Anterior cingulate cortex (tissue), 58 donors: ENCODE measurements at places on chromosomes 3 and 15.

DNA sequence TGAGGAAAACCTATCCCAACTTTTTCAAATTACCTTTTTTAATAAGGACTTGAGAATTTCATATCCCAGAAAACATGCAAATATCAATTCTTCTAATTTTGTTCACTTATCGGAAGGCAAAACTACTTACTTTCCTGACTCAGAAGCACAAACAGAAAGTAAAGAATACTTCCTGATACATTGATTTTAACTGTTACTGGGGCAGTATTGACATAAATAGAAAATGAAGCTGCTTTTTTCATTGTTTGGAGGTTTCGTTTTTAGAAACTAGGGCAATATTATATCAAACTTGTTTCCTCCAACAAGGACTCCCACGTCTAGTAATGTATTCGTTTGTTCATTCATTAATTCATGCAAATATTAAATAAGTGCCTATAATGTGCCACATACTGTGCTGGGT lies 19.1 kb downstream of the PAQR9 start:
- DNase-seq: no peak

GRCh38 chr3:112508860-112509259 lies 9.6 kb upstream of the BTLA start:
- no peak for DNase-seq

GRCh38 chr3:11641316-11641682 lies 2.4 kb downstream of the VGLL4 start:
- DNase-seq: no peak

DNA sequence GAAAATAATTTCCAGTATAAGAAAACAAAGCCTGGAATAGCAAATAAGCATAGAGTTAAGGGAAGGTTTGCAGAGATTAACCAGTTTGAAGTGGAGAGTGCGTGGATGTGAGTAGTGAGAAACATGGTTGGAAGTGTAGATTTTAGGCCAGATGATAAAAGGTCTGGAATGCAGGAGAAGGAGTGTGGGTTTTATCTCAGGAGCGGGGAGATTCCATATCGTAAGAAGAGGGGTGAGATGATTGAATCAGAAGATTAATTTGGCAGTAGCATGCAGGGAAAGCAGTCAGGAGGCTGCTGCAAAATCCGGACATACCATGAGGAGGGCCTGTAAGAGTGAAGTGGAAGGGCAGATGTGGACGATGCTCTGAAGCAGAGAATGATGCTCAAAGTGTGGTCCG lies 13.7 kb downstream of the PPARG start:
- DNase-seq: no peak

DNA sequence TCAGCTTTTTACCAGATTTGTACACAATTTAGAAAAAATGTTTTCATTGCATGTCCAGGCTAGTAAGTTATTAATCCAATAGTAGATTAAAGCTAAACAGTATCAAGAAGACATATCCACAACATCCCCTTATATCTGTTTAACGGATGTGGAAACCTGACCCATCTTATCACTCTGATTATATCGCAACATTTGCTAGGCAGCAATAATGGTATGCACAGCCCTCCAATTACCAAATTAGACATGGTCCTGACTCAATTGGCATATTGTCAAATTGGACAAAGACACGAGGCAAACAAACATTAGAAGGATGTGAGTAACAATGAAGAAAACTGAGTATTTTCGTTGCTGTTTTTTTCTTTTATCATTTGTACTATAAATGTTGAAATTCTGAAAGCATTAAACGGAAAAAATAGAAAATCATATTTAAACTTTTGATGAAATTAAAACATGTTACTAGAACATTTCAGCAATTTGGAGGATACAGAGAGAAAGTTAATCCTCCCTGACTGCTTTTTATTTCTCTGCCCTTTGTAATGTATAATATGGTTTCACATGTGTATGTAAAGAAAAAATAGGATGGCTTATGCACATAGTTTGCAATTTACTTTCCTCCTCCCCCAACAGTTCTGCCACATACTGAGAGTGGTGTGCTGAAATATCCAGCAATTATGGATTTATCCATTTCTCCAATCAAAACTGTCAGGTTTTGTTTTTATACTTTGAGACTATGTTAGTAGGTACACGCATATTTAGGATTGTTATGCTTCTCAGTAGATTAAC lies 633.7 kb downstream of the ZIC1 start:
- no peak for DNase-seq

GRCh38 chr3:169192643-169193042 lies 470.9 kb downstream of the MECOM start:
- no peak for DNase-seq

DNA sequence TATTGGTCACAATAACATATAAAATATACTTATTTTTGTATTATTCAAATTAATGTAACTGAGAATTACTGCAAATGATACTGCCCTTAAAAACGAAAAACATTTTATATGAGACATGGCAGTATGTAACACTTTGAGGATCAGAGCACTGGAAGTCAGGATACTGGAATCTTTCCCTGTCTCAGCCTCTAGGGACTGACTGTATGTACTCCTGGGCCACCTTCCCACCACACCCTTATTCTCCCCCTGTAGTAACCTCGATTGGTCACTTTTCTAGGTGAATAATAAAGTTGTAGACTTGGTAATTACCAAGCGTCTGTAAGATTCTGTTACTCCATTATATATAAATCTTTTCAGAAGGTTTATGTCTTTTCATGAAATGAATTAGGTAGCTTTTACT lies 43.0 kb downstream of the LRRC49 start:
- DNase-seq: no peak

DNA sequence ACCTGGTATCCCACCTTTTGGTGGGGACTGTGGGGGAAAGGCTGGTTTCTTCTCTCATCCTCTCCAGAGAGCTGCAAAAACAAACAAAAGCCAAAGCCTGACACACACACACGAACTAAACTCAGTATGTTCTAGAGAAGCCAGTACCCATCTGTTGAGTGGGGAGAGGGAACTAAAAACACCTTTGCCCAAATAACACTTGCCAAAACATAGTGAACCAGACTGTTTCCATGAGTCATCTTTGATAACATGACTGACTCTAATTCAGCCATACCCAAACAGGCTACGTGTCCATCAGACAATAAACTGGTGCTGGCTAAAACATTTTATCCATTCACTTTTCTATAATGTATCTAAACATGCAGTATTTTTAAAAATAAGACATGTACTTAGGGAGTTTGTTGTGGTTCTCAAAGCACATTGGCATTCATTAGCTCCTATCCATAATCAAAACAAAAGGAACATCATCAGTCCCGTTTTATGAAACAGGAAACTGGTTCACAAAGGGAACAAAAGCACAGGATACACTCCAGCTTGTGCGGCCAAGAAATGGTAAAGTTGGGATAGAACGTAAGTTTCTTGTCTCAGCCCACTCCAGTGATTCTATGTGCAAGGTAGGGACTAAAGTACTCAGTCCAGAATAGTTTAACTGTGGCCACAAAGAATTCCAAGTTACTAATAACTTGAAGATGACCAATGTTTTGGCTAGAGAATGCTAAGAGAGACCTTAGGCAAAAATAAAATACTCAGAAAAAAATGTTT lies 16.1 kb downstream of the LYSMD2 start:
- DNase-seq: no peak

DNA sequence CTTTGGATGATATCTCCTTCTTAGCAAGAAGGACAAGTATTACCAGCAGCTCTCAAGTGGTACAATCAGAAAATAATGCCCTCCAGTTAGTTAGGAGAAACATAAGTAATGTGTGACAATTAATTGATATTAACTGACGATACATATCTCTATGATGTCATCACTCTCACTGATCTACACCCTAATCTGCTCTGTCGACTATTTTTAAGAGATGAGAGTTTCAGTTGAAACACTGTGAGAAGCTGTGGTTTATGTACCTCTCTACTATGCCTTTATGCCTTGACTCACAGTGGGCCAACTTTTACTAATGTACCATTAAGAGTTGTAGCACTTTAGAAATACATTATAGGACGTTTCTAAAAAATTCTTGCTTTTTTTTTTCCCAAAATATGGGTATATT lies 8.6 kb downstream of the CEP152 start:
- DNase-seq: no peak

DNA sequence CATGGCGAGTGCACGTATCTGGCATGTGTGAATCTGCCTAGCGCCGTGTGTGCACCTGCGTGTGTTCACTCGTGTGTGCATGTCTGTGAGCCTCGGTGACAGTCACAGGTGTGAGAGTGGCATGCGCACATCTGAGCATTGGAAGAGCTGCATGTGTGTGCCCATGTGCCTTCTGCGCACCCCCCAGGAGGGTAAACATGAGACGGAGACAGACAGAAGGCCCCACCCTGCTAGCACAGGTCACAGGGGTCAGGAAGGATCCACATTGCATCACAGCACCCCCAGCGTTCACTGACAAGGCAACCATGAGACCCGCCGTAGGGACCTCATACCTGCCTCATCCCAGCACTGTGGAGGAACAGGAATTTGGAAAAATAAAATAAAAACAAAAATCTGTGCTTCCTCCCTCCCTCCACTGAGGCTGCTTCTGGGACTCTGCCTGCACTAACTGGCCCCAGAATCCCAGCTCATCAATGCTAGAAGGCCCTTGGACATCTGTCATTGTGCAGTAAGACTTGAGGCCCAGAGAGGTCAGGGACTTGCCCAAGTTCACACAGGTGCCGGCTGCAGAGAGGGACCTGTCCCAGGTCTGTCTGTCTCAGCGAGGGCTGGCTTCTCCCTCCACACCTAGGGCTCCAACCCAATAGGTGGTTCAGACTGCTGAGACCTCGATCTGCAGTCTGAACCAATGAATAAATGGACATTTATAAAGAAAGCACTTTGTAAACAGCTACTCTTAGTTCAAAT lies 37.4 kb downstream of the RPN1 start:
- no peak for DNase-seq

- DNase-seq: no peak
Measured at GRCh38 chr15:100192097-100193080, 149.4 kb downstream of the ADAMTS17 start.

- no peak for DNase-seq
Measured at GRCh38 chr3:23697416-23697815, 108.3 kb upstream of the UBE2E1 start.

GRCh38 chr3:15667484-15667883 lies 65.9 kb downstream of the BTD start:
- DNase-seq: no peak

DNA sequence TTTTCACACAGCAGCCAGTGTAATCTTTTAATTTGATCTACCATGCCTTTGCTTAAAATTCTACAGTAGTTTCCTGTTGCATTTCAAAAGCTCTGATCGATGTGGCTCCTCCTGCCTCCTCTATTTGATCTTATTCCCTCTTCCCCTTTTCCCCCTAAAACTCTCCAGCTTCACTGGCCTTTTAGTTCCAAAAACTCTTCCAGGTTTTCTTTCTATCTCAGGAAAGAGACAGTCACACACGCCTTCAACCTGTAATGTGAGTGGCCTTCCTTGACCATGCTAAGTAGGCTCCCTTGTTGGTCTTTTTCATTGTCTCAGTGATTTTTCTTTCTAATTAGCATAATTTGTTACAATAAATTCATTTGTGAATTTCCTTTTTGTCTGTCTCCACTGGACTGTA lies 985 bp downstream of the TEX9 start:
- DNase-seq: no peak

GRCh38 chr15:69298697-69299441 lies at the start of gene PAQR5:
Gene PAQR5, plus strand, starts transcription at chr15:69298912. Its CDS starts 61,169 bp downstream, at chr15:69360081.
- peak; percentile 37 for DNase-seq

DNA sequence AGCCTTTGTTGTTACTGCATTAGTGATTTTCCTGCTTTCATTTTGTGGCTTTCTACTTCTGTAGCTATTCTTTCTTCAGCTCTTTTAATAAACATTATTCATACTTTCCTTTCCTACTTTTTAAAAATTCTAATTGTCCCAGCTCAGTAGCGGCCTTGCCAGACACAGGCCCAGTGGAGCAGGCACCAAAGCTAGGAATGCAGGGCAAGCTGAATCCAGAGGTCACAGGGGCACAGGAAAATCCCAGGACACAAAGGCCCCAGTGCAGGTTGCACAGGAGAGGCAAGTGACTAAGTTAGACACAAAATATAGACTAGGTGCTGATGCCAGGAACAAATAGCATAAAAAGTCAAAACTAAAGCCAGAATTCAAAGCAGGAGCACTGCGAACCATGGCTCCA lies 49.0 kb upstream of the CCDC80 start:
- no peak for DNase-seq

- DNase-seq: no peak
Measured at GRCh38 chr3:191197761-191198306, 1.2 kb upstream of the OSTN start.

- DNase-seq: no peak
Measured at GRCh38 chr3:45464336-45465170, 76.2 kb downstream of the LARS2 start.

DNA sequence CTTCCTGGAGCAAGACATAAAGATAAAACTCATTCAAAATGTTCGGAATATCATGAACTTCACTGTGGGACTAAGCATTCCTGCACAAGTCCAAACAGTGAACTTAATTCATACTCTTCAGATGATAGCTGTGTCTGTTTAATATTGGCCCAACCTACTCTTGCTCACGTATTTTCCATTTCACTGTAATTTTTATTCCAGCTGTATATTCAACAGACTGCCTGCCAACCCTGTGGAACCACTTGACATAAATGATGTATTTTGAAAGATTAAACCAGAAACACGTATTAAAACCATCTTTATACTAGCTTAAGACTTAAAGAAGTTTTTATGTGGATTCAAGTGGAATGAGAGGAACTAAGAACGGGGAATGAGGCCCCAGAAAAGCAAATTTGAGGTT lies 172.5 kb downstream of the TMEM108 start:
- DNase-seq: no peak

GRCh38 chr3:152474585-152474984 lies 205.9 kb downstream of the MBNL1 start:
- no peak for DNase-seq

DNA sequence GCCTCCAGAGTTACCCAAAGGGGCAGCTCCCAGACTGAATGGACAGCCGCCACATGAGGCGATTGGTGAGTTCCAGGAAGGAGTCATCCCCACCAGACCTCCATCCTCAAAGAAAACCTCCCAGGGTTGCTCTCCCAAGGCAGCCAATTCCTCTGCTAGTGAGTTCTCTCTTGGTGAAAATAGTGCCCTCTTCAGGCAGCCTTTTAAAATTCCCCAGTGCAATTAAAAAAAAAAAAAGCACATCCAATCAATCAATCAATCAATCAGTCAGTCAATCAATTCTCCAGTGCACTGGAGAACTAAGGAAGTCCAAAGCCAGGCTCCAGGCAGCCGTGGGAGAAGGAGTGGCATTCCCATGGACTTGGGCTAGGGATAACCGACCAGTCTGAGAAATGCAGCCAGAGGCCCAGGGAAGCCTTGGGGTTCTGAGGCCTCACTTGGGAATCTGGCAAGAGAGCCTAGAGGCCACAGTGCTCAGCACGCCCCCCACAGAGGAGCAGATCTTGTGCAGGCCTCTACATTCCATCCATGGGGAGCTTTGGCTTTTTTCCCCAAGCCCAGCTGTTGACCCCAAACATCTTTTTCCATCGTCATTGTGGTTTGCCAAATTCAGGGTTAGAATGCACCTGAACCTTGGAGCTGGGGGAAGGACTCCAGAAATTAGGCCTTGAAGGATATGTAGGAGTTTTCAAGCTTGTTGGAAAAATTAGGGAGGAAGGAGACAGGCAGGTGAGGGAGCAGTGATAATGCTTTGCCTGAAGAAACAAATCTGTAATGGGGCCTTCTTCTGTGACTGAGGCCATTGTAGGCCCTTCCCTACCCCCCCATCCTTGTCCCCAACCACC lies 4.8 kb downstream of the PAQR5 start:
- no peak for DNase-seq

- DNase-seq: no peak
Measured at GRCh38 chr3:122986693-122987179, 40.8 kb downstream of the SEMA5B start.
